ENCODE measurements at places on chromosomes 1 and 21.
A peak's percentile ranks its signal among the peaks of the same experiment; 100 is the strongest.

DNA sequence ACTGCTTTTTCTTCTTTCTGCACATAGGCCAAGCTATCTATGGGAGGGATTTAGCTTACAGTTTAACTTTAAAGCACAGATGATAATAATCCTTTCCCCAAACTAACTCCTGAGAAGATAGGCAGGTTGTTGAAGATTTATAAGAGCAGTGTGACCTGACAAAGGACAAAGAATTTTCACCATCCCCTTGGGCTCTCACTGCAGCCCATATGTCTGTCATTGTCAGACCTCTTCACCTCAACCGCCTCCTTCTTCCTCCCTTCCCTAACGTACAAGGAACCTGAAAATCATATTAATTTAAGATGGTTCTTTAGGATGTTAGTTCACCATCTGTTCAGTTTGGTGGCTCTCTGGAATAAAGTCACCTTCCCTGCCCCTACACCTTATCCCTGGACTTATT, 5.0 kb downstream of the RNU1-2 start:
- DNase-seq, result no peak

DNA sequence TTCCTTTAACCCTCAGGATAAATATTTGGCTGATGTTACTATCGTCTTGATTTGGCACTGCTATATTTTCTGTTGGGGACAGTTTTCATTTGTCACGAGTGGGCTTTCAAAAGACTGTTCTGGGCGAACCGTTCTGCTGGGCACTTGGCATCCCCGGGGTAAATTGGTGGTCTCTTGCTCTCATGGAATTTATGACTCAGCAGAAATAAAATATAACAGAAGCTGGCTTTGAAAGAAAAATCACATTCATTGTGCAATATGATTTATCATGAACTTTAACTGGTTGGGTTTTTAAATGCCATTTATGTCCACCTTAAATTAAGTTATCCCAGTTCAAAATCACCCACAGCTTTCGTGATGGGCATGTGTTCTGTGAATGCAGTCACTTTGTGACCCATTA, 147.3 kb downstream of the KAZN start:
- DNase-seq, result no peak

DNA sequence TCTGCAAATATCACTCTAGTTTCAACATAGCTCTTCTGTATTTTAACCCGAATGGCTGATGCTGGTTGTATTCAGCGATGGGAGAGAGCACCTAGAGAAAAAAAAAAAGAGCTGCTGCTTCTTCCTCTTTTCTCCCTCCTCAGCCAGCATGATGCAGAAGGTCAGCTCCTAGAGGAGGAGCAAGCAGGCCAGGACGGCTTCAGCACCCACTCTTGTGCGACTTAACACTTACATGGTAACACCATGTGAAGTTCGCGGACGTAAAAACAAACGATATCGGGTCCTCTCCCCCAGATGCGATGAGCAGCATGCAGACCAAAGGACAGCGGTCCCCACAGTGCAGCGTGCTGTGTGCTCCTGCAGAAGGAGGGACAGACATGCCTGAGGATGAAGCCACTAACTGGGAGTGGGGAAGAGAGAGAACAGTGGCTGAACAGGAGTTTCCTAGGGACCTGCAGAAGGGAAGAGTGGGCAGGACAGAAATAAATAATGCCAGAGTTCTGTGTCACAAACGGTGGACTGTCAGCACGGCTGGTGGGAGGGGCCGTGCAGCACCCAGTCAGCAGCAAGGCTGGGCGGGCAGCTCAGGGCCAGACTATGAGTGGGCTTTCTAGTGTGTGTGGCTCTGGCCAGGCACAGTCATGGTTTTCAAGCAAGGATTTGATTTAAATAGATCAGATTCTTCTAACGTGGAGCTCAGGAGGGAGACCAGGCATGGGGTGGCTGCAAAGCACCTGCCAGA, 11.4 kb upstream of the B3GALT5 start:
- DNase-seq, result no peak

- no peak for DNase-seq
These were observed 28.6 kb downstream of the KIF26B start for GRCh38 chr1:245183429-245183828.

GRCh38 chr1:61077676-61078541, 4.5 kb upstream of the NFIA start:
- peak; percentile 96 for DNase-seq

DNA sequence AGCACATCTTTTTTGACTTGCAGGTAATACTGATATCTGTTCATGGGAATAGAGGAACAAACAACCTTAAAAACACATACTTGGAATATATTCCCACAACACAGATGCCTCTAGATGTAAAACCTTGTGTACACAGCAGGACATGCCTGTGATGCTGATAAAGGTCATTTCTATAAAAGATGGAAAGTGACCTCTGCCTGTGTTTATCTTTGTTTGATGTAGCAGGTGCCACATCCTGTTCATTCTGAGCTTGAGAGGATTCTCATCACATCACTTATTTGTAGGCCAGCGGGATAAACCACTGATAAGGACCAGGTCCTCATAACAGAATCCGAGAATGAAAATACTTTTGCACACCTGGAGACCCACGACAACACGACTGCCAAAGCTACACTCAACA, 133.7 kb downstream of the SMYD2 start:
- no peak for DNase-seq

All from central memory CD4-positive, alpha-beta T cell (primary cell).